ENCODE measurements at places on chromosomes 3 and 15. TPM values are rescaled to one million over a fixed set of nuclear protein-coding genes. Genes with fewer than 3 reads are reported as not detected.

The TIPIN gene
- total RNA-seq = 9.7 TPM

DNA sequence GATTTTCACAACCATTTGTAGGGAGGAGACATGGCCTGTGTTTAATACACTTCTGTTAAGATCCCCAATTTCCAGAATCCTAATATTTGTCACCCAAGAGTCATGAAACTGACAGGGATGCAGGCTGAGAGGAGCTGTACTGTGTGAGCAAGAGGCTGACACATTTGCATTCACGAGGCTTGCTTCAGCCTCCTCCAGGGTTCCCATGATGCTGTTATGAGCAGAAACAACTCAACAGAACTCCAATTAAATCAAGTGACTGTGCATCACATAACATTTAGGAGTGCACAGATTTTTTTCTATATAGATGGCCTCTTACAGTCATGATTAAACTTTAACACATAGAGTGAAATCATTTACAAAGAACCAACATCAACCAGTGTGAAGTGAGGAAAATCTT lies 292.3 kb upstream of the STT3B start:
- no peak for DNase-seq

The ULK4 gene
- 23.0 TPM for total RNA-seq

DNA sequence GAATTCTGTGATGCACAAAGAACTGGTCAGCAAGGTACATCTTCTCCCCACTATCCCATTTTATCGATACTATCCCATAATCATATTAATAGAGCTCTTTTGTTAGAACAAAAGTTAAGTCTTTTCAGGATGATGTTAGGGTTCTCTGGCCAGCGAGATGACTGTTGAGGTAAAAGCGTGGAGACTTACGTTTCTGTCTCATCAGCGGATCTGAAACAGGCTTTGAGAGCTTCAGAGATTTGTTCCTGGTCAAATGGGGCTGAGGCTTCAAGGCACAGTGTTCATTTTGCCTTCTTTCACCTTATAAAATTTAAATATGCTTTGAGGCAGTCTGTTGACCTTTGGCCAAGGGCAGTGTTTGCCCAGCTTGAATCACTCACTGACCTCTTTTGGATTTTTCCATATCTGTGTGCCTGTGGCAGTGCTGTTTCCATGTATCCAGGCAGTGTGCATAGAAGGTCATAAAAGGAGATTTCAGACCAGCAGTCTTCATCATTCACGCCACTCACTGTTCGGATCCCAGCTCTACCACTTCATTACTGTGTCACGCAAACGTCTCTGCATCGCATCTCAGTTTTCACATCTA lies 3.1 kb downstream of the ADAMTSL3 start:
- no peak for DNase-seq

DNA sequence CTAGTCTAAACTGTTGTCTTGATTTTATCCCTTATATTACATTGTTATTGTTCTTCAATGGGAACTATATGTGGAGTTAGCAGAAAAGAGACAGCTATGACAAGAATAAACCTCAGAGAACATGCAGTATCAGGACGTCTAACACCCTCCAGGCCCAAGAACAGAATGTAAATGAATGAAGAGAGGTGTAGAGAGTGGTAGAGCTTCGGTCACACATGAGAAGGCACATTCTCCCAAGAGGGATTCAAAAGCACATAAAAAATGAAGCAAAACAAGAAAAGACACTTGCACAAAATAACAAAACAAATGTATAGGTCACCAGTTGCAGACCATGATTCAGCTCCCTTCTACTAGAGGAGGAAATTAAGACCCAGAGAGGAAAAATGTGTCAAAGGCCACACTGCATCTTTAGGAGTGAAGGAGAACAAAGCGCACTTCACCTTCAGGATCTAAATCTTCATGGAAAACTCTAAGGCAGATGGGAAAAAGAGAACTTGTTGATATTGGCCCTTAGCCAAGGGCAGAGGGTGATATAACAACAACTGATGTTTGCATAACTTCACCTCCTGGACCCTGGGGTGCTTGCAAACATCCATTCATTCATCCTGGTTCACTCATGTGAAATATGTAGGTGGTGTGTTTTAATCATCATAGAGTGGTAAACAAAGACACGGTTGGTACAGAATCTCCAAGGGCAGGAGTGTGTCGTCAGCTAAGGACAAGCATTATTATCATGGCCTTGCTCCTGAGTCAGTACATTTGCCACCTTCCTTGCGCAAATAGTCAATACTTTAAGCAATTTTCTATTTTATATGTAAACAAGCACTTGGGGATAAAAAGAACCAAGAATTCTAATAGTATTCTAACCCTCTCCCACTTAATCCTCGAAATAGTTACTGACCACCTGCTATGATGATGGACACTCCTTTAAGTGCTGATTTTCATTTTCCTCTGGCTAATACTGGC lies 8.8 kb downstream of the NEK10 start:
- DNase-seq = no peak

- DNase-seq = no peak
Observed at GRCh38 chr3:102512734-102513504, 78.1 kb downstream of the ZPLD1 start.

The FAM107A gene
- 64.5 TPM for total RNA-seq

The CMTM8 gene
- total RNA-seq = 4.2 TPM

DNA sequence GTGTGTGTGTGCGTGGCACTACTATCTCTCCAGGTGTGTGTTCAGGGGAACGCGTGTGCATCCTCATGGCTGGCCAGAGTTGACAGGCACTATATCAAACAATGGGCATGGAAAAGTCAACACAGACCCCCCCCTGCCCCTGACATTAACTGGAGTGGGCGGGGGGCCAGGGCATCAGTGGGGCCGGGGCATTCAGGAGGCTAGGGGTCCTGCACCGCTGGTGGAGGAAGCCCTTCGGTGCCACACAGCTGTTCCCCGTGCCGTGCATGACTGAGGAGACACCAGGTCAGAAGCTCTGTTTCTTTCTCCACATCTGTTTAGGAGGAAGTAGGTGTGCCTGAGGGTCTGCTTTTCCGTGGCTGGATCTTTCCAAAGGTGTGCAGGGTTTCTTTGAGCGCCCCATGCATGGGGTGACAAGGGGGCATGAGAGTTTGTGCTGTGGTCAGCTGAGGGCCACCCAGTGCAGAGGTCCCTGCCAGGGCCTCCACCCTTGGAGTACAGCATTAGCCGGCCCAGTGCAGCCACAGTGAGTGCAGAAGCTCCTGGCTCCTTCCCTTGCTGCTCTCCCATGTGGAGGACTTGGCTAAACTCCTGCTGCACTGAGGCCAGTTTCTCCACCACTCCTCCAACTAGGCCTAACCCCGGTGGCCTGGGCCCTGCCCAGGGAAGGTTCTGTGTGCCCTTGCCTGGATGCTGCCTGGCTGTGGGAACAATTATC lies 7.5 kb downstream of the C3orf22 start:
- DNase-seq = peak; percentile 13

DNA sequence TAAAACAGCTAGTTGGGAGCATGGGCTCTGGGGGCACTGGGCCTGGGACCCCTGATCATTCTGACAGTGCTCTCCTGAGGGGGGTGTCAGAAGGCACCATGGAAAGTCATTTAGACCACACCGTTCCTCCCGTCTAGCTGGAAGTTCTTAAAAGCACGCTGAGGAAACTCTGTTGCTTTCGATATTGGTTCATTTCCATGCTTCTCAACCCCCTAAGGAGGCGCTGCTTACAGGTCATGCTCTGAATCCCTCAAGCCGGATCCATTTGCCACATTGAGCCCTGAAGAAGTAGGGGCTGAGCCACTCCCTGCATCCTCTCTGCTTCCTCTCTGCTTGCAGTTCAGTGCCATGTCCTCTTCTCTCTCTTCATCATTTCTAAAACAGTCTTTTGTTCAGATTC lies 187.2 kb downstream of the CACNA2D3 start:
- DNase-seq = no peak

The KCNAB1 gene
- total RNA-seq = 8.3 TPM

- DNase-seq = no peak
Observed at GRCh38 chr15:56989411-56989924, 71.0 kb downstream of the TCF12 start.

DNA sequence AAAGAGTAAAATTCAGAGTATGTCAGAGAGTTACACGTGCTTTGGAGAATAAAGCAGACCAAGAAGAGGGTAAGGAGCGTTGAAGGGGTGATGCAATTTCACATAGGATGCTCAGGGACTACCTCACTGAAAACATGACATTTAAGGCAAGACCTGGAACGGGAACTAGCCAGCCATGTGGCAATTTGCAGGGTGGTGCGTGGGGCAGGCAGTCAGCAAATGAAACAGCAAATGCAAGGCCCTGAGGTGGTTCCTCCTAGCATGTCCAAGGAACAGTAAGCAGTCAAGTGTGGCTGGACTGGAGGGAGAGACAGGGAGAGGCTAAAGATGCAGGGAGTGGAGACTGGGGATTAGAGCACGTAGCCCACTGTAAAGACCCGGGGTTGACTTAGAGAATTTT lies 146.1 kb upstream of the LPP start:
- no peak for DNase-seq

The MAP1A gene
- 8.8 TPM for total RNA-seq

The LIPC gene
- total RNA-seq = 0.15 TPM

DNA sequence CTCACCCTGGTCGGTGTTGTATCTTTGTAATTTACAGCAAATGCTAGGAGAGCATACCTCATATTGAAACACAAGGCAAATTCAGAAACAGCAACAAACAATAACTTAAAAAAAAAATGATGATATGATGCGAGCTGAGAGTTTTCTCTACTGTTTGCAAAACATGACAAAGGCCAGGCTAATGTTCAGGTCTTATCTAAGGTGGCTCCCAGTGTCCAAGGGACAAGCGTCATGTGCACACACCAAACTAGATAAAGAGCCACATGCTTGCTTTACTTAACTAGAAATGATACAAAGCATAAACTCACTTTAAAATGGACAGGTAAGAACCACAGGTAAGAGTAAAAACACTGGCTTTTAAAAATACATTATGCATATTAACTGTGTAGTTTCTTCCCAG lies 375.9 kb downstream of the FOXP1 start:
- no peak for DNase-seq

The SLITRK3 gene
- 0.33 TPM for total RNA-seq

The GOLGA6A gene
- total RNA-seq = not detected

- DNase-seq = no peak
Observed at GRCh38 chr3:127647845-127648204, 18.8 kb downstream of the PODXL2 start.

The CD86 gene
- total RNA-seq = 7.5 TPM

The CD96 gene
- 8.2 TPM for total RNA-seq

DNA sequence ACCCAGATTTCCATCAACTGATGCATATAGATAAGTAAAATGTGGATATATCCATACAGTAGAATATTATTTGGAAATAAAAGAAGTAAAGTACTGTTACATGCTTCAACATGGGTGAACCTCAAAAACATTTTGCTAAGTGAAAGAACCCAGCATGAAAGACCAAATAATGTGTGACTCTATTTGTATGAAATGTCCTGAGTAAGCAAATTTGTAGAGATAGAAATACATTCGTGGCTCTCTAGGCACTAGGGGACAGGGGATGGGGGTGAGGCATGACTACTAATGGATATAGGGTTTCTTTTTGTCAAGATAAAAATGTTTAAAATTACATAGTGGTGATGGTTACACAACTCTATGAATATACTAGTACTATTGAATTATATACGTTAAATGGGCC lies 163.7 kb downstream of the KLHL25 start:
- no peak for DNase-seq

The HIGD2B gene
- not detected for total RNA-seq

- DNase-seq = no peak
Observed at GRCh38 chr3:176919836-176920765, 277.2 kb downstream of the TBL1XR1 start.

DNA sequence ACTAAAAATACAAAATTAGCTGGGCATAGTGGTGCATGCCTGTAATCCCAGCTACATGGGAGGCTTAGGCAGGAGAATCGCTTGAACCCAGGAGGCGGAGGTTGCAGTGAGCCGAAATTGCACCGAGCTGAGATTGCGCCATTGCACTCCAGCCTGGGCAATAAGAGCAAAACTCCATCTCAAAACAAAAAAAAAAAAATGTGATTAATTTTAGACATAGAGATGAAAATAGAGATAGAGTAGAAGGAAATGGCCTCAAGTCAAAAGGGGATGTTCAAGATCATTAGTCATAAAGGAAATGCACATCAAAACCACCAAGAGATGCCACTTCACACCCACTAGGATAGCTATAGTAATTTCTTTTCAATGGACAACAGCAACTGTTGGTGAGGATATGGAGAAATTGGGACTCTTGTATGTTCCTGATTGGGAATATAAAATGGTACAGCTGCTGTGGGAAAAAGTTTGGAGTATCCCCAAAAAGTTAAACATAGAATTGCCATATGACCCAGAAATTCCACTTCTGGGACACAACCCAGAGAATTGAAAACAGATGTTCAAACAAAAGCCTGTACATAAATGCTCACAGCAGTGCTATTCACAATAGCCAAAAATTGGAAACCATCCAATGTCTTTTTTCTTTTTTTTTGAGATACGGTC lies 55.4 kb downstream of the ABHD2 start:
- DNase-seq = no peak

The GHSR gene
- not detected for total RNA-seq

The CLDN18 gene
- not detected for total RNA-seq

GRCh38 chr3:184343200-184343876 lies 5.9 kb downstream of the FAM131A start:
- no peak for DNase-seq

GRCh38 chr3:3145831-3146230 lies 19.1 kb downstream of the TRNT1 start:
- no peak for DNase-seq
